RCC 7860 (cell line): ENCODE measurements at places on chromosomes 2 and 18.
A peak's percentile ranks its signal among the peaks of the same experiment; 100 is the strongest.

DNA sequence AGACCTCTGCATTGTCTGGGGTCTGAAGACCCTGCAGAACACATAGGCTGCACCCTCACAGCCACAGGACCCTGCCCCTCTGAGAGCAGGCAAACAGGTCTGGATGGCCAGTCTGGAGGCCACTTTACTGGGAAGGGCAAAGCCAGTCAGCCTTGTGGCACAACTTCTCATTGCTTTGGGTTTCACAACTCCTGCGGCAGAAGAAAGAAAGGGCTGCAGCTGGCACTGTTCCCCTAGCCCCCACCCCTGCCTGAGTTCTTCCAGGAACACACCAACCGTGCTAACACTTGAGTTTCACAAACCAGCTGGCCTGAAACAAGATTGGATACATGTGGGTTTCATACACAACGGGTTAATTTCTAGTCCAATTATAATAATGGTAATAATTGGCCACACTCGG is 276.5 kb upstream of the MGAT5 start:
- no peak for DNase-seq

DNA sequence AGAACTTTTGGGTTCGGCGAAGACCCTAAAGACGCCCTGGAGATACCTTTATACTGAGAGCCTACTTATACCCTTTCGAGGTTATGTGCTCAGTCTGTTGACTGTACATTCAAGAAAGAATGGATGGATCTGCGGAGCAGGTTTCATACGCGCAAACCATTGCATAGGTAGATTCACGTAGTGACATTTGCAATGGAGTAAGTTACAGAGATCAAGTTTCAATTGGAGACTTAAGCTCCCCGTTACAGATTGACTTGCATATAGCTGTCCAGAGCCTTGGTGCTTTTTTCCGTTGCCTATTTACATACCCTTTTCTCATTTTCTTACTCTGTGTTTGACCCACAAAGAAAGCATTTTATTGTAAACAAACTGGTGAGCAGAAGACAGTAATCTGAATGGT is 923 bp downstream of the PSMD1 start:
- no peak for DNase-seq

GRCh38 chr2:160194946-160195345 is 5.1 kb downstream of the ITGB6 start:
- DNase-seq: peak; percentile 23

- DNase-seq: no peak
These were observed 77.6 kb downstream of the PTPN4 start for GRCh38 chr2:119837350-119837749.
